ENCODE measurements at places on chromosomes 13 and 19.

- DNase-seq, result no peak
Measured at GRCh38 chr13:66137384-66137783, 1092.8 kb downstream of the PCDH9 start.

DNA sequence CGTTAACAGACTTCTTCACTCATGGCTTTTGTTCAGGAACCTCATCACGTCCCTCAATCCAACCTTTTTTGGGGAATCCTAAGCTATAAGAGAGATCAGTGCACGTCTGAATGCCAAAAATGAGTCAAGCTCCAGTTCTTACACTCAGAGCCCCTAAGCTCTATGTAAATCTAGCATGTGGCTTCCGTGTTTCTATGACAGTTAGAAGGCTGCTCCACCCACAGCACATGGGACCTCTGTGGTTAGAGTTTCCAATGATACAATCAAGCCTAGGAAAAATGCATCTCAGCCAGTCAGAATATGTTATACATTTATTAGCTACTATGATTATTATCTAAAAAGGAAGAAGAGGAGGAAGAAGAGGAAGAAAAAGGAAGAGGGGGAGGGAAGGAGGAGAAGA, 135.9 kb downstream of the ENOX1 start:
- DNase-seq, result no peak

- no peak for DNase-seq
Measured at GRCh38 chr19:55441319-55441691, 1.8 kb downstream of the SHISA7 start.

DNA sequence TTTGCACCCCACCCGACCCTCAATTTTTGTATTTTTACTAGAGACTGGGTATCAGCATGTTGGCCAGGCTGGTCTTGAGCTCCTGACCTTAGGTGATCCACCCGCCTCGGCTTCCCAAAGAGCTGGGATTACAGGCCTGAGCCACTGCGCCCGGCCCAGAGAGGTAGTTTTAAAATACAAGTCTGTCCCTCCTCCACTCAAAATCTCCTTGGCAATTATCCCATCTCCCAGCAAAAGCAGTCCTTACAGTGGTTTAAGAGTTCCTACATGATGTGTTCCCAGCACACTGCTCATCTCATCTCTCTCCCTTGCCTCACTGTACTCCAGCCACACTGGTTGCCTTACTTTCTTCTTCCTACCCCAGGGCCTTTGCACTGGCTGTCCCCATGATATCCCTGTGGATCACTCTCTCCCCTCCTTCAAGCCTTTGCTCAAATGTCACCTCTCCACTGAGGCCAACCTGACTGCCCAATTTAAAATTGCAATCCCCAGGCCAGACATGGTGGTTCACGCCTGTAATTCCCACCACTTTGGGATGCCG, 24.3 kb downstream of the LRFN3 start:
- DNase-seq, result no peak

- DNase-seq, result no peak
Measured at GRCh38 chr19:12453495-12453894, 12.7 kb upstream of the ZNF443 start.

- no peak for DNase-seq
Measured at GRCh38 chr13:59970847-59971246, 192.9 kb downstream of the DIAPH3 start.

DNA sequence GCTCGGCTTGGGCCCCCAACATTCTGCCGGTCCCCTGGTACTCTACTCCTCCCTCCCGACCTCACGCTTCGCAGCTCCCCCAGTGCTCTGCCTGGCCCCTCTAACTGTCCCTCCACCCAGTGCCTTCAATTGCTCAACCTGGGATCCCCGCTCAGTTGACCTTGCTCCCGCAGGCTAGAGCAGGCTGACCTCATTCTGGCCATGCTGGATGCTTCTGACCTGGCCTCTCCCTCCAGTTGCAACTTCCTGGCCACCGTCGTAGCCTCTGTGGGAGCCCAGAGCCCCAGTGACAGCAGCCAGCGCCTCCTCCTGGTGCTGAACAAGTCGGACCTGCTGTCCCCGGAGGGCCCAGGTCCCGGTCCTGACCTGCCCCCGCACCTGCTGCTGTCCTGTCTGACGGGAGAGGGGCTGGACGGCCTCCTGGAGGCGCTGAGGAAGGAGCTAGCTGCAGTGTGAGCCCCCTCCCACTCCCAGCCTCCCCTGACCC, 3.6 kb downstream of the GTPBP3 start:
- no peak for DNase-seq

DNA sequence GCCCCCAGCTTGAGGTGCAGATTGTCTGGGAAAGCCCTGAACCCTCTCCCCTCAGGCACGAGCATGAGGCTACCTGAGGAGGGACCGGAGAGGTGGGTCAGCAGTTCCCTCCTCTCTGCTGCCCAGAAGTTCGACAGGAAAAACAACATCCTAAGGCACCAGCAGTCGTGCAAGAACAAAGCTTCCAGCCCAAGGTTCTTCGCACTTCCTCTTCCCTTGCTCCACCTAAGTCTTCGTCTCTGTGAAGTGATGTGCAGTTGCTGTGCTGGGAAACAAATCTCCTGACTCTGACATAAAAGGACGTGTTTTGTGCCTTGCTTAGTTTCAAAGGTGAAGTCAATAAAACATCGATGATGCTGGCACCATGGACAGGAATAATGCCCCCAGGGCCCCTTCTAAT, 173.3 kb downstream of the USP12 start:
- DNase-seq, result no peak

- DNase-seq, result no peak
Measured at GRCh38 chr19:56091751-56092546, 29.1 kb downstream of the ZNF787 start.

DNA sequence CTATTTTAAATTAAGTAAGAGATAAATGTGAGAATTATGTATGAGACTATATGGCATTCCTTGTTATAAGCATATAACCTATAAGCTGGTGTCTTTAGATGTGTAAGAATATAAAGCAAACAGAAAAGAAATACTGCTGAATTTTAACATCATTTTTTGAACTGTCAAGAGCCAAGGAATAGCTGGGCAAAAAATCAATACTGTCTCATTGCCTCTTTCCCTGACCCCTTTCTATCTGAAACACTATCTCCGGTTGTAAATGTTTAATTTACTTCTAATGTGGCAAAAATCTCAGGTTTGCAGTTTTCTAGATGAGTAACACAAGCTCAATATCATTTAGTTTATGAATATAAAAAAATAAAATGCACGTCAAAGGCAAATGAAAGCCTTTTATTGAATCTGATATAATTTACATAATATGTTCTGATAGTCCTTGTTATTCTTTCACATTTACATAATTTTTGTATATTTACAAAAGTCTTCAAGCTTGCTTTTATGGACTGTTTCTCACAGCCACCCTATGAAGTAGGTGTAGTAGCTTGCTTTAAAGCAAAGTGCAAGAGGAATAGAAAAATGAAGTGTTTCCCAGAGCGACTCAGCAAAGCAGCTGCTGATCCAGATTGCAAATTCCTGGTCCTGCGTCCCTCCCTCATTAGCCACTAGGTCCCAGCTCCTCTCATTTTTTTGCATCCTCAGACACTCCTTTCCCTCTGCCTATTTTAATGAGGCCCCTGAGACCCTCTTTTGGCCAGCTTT, 188.2 kb upstream of the RFC3 start:
- DNase-seq, result no peak

DNA sequence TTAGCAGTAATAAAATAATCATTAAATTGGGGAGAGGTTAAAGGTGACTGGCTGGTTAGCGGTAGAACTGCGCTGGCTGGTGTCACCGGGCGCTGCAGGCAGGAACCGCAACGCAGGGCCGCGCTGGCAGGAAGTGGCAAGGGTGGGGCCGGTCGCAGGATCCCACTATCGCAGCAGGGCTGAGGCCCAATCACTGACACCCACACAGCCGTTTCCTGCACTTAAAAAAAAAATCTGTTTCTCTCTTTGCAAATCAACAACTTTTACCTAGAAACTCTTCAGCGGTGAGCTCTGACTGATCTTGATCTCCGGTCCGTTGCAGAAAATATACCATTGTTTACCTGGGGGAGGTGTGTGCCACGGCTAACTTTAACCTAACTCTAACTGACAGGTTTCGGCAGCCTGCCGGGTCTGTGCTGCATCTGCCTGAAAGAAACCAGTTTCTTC, 46.9 kb downstream of the KLF2 start:
- DNase-seq, result peak; percentile 89

DNA sequence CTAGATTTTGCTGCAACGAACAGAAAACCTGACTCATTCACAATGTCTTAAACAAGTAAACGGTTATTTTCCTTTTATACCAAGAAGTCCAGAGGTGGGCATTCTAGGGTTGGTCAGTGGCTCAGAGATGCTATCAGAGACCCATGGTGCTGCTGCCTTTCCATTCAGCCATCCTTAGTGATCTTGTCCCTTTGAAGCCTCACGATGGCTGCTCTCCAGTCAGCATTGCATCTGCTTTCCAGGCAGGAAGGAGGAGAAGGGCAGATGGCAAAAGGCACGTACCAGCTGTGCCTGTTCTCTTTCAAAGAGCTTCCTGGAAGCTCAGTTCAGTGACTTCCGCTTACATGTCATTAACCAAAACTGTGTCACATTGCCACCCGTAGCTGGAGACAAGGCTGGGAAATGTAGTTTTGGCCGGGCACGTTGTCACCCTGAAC, 30.1 kb downstream of the WDFY2 start:
- peak; percentile 36 for DNase-seq

DNA sequence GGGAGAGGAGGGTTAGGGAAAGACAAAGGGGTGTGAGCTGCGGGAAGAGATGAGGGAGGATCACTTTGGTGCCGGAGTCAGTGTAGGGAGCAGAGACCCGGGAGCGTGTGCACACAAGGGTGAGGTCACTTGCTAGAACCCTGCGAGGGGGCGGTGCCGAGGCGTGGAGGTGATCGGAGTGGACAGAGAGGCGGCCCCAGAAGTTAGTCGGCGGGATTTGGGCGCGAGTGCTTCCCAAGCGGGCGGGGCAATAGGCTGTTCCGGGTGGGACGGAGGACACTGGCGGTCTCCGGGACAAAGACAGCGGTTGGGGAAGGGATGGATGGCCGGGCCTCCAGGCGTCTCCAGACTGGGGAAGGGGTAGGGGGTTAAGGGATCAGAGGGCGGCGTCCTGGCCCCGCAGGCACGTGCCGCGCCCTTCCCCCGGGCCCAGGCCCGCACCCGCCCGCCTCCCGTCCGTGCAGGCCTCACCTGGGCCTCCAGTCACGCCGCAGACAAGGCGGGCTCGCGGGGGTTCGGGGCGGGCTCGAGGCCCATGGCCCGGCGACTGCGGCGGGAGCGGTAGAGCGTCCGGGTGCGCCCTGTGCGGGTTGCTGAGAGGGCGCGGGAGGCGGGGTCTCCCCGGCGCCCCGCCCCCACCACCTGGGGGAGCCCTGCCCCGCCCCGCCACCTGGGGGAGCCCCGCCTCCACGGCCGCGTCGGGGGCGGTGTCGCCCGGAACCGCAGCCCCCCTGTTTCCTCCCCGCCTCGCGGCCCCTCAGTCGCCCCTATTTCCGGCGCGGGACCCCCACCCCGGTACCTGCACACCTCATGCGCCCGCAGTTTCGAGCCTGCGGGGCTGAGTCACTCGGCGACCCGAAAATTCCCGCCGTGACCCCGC, at the start of gene LPAR2:
LPAR2 (minus strand) TSS at position 600 of the 880 bp plus-strand sequence. CDS start 945 bp downstream, outside the sequence.
- peak; percentile 80 for DNase-seq

DNA sequence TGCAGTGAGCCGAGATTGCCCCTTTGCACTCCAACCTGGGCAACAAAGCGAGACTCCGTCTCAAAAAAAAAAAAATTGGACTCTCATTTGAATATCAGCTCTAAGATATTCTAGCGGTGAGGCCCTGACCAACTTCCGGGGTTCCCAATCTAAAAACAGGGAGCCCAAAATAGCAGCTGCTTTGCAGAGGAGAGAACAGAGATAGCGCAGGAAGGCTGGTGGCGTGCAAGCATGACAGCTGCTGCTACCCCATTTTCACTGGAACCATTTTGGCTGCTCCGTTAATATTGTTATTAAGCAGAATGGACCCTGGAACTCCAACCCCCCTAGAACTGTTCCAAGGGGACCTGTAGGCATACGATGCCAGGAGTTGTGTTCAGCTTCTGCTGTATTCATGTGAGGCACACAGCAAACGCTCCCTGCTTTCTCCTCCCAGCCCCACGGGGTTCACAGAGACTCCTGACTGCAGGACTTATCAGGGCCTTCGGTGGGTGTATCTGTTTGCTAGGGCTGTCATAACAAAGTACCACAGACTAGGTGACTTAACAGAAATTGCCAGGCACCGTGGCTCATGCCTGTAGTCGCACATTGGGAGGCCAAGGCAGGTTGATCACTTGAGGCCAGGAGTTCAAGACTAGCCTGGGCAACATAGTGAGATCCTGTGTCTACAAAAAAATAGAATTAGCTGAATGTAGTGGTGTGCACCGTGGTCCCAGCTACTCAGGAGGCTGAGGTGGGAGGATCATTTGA, 11.5 kb downstream of the STXBP2 start:
- DNase-seq, result no peak

- no peak for DNase-seq
Measured at GRCh38 chr13:95445131-95445530, 107.4 kb upstream of the CLDN10 start.

DNA sequence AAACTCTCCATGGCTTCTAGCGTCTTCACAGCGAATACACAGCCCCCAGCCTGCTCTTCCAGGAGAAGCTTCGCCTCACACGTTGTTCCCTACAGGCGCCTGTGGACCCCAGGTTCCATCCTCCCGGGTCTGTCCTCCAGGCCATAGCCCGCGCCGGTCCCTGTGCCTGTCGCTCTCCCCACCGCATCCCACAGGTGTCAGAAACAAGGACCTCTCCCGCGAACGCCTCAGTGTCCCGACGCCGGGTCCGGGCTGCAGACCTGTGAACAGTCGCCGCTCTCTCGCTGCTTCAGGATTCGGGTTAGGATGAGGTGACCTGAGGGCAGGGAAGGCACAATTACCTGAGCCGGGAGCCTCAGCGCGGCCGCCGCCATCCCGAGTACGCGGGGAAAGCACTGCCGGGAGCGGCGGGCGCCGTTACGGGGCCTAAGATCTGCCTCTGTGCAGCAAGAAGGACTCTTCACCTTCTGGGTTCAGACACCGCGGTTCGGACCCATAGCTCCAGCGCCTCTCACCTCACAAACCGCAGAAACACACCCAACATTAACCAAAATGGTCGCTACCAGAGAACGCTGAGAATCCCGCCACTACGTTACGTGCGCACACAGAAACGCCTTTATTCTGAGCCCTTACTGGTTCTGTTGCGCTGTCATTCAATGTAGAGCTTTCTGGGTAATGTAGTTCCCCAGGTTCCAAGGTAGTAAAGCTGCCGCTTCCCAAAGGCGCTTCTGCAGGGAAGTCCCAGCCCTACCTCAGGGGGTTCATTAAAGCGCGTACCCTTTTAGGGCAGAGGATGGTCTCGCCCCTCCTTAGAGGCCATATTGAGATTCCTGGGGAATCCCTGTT, at the start of gene ZNF418:
ZNF418 (minus strand) TSS at position 583 of the 846 bp plus-strand sequence. CDS start 1,580 bp downstream, outside the sequence.
- peak; percentile 31 for DNase-seq

GRCh38 chr13:45695198-45695730, 6.9 kb upstream of the CBY2 start:
- peak; percentile 69 for DNase-seq

DNA sequence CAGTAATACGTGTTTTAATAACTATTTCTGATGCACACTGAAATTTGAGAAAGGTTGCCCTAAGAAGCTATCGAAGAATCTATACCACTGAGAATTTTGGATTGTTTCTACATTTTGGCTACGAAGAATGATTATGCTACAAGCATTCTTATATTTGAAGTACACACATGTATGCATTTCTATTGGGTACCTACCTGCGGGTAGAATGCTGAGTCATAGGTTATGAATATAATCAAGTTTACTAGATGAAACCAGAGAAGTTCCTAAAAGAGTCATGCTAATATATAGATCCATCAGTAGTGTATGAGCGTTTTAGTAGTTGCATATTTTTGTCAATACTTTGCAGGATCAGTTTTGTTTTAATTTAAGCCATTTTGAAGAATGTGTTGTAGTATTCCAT, 62.0 kb upstream of the PCDH20 start:
- DNase-seq, result no peak
